ENCODE measurements at places on chromosomes 3 and 15.

DNA sequence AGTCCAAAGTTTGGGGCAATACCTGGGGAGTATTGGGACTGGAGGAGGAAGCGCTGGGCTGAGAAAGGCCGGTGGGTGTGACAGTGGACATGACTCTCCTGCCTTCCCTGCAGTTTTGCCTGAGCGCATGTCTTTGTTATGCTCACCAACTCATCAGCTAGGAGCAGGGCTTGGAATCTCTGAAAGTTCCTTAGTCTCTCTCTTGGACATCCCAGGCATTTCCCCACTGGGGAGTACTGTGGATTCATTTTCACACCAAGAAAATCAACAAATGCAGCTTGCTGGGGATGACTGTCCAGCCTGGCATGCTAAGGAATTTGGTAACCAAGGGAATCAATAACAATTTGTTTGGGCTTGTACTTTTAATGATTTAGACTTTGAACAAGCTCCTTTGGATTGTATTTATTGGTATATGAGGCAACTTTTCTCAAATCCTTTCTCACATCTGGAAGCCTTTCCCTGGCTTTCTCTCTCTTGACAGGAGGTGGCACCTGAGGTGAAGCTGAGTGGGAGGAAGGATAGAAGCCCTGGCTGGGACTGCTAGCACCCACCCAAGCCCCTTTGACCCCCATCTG, 48.5 kb upstream of the CHST2 start:
- DNase-seq, result peak; percentile 81

- DNase-seq, result peak; percentile 76
Observed at GRCh38 chr15:95262866-95263564, 1031.7 kb downstream of the MCTP2 start.

DNA sequence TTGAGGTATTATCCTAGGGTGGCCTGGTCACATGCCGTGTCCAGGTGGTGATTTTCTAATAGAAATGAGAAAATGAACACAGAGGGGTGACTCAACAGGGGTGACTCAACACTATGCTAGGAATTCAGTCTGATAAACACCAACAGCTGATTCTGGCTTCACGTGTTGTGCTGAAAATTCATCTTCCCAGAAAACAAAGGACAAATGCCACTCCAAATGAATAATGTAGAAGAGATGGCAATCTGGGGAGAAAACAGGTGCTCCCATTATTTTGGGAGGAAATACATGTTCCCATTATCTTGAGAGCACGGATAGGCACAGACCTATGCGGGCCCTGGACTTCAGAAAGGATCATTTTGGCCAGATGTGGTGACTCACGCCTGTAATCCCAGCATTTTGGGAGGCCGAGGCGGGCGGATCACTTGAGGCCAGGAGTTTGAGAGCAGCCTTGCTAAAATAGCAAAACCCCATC, 101.2 kb upstream of the MEX3B start:
- peak; percentile 86 for DNase-seq

DNA sequence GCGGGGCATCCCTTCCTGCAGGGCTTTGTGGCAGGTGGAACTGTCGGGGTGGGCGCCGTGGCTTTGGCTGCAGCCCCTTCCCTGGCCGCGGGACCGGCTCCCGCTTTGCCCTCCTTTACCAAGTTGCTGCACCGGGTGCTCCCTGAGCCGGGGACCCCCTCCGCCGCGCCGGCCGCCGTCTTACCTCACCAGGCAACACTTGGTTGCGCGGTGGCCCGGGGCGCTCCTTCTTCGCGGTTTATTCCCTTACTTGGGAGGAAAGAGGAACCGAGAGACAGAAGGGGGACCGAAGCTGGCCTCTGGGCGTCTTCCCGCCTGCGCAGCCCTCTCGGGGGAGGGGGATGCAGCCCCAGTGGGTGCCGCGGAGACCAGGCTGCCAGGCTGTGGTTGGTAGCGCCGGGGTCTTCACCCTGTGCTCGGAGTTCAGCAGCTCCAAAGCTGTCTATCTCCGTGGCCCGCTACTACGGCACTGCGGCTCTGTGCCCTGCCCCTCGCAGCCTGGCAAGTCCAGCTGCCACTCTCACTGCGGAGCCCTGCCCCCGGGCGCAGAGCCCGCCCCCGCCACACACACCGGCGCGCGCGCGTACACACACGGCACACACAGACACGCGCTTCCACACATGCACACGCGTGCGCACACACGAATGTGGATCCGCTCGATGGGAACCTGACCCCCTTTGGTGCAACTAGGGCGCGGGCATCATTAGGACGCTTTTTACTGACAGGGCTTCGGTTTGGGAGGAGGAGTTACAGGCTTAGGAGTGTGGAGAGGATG, at the start of gene DGKG:
Gene DGKG, minus strand, starts transcription at position 473 of the 775 bp plus-strand sequence. CDS start 41,775 bp downstream, outside the sequence.
- DNase-seq, result no peak

DNA sequence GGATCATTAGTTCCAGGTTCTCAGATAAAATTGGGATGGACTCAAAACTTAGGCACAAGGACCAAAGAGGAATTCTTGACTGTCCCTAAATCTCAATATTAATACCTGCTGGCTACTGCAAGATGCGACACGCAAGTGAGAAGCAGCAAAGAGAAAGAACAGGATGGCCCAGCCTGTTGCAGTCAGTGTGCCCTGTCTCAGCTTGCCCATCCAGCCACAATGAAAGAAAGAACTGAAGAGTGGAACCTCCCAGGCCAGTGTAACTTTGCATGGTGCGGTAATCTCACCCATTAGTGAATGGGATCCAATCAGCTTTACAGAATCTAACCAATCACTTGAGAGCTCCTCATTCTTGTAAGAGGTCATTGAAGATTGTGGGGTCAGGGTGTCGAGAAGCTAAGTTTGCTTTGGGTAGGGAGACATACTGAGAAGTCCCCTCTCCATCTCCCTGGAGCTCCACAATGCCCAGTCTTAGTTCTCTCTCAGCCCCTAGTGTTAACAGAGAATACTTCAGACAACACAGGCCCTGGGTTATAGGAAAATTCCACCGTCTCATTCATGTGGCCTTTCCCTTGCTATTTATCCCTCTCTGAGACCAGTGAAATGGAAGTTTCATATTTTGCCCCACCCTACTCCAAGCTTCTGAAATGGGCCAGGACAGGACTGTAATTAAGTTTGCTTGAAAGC, 3.2 kb upstream of the SLC9A9 start:
- no peak for DNase-seq

DNA sequence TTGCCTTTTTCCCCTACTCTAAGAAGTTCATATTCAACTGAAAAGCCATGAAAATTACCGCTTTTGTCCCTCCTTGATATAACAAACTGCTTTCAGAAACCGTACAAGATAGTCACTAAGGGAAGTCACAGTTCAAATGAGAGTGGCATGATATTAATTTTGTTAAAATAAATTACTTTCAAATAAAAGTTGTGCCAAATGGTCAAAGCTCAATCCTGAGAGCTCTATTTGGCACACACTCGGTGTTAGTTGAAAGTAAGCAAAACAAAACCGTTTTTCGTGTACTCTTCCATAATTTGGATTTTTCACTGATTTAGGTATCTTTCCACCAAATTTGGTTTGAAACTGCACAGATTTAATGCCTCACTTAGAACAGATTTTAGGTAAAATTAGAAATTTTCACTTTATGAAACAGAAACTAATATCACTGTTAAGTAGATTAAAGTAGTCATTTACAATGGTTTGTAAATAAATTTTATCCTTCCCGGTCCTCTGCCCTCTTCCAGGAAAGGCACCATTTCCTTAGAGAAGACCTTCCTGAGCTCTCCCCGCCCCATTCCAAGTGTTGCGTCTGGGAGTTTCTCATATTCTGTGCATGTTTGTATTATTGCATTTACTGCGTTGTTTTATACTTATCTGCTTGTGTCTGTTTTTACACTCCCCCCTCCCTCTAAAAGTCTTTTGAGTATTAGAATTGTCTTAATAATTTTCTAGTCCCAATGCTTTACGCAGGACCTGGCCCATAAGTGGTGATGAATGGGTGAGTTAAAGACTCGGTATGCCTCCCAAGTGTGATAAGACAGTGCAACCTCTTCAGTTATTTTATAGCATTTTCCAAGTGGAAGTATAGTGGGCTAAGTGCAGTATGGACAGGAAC, 853 bp downstream of the TCAIM start:
- DNase-seq, result no peak

- DNase-seq, result peak; percentile 78
Observed at GRCh38 chr3:8987645-8988383, 24.5 kb upstream of the RAD18 start.

DNA sequence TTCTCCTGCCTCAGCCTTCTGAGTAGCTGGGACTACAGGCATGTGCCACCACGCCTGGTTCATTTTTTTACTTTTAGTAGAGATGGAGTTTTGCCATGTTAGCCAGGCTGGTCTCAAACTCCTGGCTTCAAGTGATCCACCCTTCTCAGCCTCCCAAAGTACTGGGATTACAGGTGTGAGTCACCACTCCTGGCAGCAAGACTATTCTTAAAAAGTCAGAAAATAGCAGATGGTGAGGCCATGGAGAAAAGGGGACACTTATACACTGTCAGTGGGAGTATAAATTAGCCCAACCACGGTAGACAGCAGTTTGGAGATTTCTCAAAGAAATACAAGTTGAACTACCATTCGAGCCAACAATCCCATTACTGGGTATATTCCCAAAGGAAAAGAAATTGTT, 603.3 kb upstream of the TBL1XR1 start:
- DNase-seq, result no peak

DNA sequence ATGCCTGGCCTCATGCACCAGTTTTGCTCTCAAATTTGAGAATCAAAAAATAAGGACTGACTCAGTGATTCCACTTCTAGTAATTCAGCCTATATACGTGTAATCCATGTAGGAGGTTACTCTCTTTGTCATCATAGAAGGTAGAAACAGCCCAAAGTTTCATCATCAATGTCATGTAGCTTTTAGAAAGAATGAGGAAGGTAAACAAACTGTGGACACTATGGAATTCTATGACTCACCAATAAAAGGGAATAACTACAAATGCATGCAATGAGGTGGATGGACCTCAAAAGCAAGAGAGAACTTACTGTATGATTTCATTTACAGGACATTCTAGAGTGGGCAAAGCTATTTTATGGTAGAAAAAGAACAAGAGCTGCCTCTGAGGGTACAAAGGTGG, 93.2 kb upstream of the LRIG1 start:
- peak; percentile 89 for DNase-seq

GRCh38 chr15:54803134-54803808, 393.5 kb downstream of the RSL24D1 start:
- DNase-seq, result no peak

DNA sequence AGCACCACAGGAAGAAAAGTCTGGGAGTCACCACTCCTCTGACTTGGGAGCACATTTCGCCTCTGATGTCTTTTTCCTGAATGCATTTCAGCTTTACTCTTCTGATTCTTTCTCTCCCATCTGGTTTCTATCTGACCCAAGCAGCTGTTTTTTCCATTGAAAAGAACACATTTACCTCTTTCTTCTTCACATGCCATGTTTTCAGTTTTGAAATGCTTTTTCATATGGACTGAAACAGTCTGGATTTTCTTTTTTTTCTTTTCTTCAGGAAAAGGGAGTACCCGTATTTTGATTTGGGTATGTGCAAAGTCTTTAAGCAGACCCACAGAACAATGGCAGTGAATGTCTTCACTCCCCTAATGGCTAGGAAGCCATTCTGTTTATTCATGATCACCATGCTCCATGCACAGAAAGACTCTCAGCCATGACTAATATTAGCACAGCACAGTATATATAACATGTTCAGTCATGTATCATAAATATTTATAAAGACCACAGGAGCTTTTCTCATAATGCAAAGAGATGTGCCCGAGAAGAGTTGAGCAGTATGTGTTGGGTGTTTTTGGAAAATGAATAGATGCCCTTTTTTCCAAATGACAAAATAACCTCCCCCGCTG, 82.7 kb upstream of the LRIG1 start:
- DNase-seq, result no peak

DNA sequence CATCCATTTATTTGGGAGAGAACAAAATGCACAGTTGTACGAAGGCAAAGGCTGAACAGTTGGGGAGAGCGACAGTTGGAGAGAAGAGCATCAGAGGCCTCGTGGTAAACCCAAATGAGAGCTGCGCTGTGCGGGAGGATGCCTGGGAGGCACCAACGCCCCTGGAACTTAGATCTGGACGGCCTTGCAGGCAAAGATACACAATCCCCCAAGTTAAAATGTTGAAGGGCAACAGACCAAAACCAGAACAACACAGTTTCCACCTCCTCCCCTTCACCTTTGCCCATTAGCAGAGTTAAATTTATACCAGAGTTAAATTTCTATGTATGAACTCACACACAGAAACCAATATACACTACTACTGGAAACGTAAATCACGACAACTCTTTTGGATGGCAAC, 339.6 kb downstream of the RORA start:
- DNase-seq, result no peak

GRCh38 chr3:102205647-102206046, 229.2 kb upstream of the ZPLD1 start:
- no peak for DNase-seq

- DNase-seq, result no peak
Observed at GRCh38 chr3:169305460-169305859, 358.1 kb downstream of the MECOM start.

- no peak for DNase-seq
Observed at GRCh38 chr15:65372787-65373067, 5.1 kb downstream of the IGDCC3 start.

- peak; percentile 28 for DNase-seq
Observed at GRCh38 chr3:43693594-43693993, 2.9 kb downstream of the ABHD5 start.

GRCh38 chr3:27659279-27660021, 62.7 kb downstream of the EOMES start:
- peak; percentile 69 for DNase-seq

- peak; percentile 83 for DNase-seq
Observed at GRCh38 chr15:74950078-74950908, 6.3 kb downstream of the RPP25 start.

DNA sequence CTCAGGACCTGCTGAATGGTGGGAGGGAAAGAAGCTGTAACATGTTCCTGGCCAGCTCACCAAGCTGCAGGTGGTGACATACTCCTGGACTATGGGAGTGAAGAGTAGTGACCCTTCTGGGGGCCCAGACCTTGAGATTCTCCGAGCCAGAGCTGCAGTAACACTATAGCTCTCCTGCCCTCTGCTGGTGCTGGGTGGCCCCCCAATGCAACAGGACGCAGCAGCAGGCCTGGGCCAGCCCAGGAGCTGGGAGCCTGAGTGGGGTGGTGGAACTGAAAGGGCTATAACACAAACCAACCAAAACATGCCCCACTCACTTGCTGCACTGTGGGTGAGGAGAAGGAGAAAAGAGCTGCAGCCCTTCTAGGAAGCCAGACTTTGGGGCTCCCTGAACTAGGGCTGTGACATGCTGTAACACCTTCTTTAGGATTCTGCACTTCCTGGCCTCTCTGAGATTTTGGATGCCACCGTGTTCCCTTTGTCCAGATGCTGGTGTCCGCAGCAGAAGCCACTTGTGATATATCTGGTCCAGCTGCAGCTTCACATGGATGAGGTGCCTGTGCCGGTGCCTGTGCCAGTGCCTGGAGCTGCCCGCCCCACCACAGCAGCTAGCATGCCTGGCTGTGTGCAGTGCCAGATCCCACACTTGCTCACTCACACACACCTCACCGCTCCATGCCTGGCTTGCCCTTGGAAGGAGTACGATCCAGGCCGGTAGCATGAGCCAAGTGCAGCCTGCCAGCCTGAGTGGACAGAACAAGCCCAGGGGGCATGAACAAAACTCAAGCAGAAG, 636.8 kb upstream of the KCNMB2 start:
- no peak for DNase-seq

- no peak for DNase-seq
Observed at GRCh38 chr3:51934139-51934850, 7.4 kb downstream of the RRP9 start.

- DNase-seq, result no peak
Observed at GRCh38 chr3:111782943-111783342, 76.1 kb upstream of the PHLDB2 start.
